ENCODE measurements at places on chromosomes 2 and 18.

DNA sequence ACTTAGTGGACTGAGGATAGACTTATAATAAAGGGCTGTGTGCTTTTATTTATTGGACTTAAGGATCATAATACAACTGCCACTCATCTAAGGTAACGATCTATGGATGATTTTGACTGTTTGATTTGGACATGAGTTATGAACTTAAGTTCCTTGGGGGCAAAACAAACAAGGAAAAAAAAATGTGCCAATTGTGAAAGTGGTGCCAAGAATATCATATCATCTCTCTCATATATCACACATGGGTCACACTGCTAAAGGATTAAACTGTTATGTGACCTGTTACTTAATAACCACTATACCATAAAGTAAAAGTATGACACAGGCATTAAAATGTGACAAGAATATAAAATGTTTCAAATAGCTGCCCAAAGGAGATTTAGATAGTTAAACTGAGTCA lies 886.3 kb downstream of the ERBB4 start:
- no peak for DNase-seq

- no peak for DNase-seq
Observed at GRCh38 chr2:165361514-165361913, 108.0 kb upstream of the CSRNP3 start.

DNA sequence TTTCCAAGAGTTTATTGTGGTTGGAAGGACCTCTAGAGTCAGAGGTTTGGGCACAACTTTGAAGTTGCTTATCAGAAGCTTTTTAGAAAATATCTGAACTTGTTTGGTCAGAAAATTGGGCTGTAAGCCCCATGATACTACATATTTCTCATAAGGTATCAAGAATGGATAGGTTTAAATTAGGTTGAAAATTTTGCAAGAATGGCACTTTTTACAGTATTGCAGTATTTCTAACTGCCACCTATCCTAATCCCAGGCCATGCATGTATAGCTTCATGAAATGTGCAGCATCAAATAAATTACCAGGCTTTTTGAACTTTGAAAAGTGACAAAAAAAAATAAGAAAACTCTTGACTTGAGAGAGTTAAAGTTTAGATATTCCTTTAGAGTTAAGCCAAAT lies 367.2 kb downstream of the FIGN start:
- no peak for DNase-seq

DNA sequence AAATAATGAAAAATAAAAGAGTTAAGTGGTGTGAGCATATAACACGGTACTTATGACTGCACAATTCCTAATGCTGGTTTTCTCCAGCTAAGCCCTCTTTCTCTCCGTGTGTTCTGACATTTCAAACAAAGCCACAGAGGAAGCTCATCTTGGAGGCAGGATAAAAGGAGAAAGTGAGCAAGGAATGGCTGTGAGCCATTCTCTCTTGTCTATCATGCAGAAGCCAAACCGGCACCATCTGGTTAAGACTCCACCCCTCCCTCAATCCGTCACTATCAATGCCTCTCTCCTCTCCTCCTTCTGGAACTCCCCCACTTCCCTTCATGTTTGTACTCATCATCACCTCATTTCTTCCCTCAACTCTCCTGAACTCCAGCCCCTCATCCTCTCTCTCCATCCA lies 210.4 kb downstream of the TMEM163 start:
- DNase-seq, result no peak

DNA sequence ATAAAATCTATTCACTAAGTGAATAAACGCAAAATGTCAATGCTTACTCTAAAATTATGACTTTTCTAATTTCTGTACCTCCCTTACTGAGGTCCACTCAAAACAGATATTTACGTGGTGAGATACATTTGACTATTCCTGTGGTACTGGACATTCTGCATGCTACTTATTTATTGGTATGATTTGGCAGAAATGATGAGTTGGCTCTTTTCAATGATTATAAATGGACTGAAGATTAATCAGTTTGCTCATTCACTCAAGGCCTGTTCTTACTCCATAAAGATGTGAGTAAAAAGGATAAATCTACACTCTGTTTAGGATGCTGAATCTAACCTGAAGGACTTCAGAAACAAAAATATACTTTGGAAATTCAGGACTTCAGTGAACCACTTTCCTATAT lies 98.8 kb downstream of the OLA1 start:
- DNase-seq, result no peak

GRCh38 chr18:34055227-34055626 lies 169.5 kb downstream of the NOL4 start:
- no peak for DNase-seq

GRCh38 chr2:56682397-56682760 lies 498.6 kb downstream of the CCDC85A start:
- no peak for DNase-seq

GRCh38 chr2:27126252-27126710 lies 2.7 kb downstream of the ABHD1 start:
- DNase-seq, result no peak

DNA sequence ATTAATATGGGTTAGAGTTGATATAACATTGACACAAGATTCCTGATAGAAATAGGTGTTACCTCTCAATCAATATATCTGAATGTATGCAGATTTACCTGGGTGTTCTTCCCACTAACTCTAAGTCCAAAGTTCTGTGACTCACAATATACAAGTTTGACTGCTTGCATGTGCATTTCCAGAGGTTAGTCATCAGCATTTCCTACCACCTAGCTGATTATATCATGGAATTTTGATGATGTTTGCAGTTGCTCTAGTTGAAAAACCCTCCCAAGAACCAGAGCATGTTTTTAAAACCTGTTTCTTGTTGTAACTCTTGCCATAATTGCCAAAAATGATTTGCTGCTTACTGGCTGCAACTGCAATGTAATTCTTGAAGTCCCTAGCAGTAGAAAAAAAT lies 15.0 kb upstream of the DSG1 start:
- no peak for DNase-seq

- DNase-seq, result no peak
Observed at GRCh38 chr2:177619986-177620385, 227.4 kb downstream of the AGPS start.

DNA sequence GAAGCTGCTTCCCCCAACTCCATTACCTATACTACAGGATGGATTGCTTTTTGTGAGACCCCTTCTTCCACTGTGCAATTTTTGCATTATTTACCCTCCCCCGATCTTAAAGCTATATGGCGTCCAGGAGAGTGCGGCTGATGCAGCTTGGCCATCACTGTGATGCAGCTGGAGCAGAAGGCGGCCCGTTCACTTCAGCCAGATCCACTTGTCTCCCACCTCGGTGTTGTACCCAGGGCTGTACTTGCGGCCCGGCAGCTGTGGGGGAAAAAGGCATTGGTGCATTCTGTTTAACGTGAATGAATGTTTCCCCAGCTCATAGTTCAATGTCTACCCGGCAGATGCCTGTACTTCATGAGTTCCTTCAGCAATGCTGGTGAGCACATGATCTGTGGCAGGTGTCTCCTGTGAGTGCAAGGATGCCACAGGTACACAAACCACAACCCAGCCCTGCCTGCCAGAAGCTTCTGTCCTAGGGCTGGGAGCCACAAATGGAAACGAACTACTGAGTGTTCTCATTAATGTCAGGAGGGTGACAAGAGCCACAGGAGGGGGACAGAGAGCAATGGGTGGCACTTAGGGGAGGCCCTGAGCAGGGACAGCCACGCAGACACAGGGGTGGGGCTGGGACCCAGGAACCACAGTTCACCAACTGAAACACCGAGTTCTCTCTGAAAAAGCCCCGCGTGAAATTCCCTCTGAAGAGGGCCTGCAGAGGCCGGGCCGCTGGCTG lies 64.0 kb downstream of the NDUFA10 start:
- no peak for DNase-seq

- DNase-seq, result no peak
Observed at GRCh38 chr18:21599585-21600525, 649 bp downstream of the ESCO1 start.

DNA sequence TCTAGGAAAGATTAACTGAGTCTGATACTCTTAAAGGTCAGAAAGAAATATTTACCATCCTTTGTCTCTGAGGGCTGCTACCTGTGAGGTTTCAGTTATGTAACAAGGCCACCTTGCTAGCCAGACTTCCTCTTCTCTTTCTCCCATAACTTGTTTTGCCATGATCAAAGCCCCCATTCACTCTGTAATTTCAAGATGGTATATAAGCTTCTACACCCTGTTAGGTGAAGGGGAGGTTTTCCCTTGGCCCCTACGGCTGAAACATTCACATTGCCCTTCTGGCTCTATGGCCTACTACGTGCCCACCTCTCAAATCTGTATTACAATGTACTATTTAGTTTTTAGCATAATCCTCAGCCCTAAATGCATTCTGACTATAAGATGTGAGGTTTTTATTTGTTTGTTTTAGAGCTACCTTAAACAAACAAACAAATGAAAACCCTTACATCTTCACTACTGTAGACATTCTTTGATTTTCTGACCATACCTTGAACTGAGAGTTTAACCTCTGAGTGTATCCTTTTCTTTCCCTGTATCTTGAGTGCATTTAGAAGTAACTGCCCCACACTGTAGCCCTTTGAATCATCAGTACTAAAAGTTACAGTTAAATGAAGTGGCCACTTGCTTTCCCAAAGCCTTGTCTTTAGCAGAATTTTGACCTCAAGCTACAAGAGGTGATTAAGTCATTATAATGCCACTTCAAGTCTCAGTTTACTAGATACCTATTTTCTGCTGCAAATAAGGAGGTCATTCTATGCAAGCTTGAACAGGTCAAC lies 332.2 kb downstream of the SOCS6 start:
- no peak for DNase-seq

- DNase-seq, result no peak
Observed at GRCh38 chr2:55061523-55062344, 11.5 kb upstream of the RTN4 start.

Data from memory B cell (primary cell).